ENCODE measurements at places on chromosomes 1 and 21.
A peak's percentile ranks its signal among the peaks of the same experiment; 100 is the strongest.

GRCh38 chr21:39148975-39149374, 34.3 kb downstream of the PSMG1 start:
- DNase-seq, result no peak

- DNase-seq, result no peak
Measured at GRCh38 chr1:237126180-237126579, 84.2 kb downstream of the RYR2 start.

DNA sequence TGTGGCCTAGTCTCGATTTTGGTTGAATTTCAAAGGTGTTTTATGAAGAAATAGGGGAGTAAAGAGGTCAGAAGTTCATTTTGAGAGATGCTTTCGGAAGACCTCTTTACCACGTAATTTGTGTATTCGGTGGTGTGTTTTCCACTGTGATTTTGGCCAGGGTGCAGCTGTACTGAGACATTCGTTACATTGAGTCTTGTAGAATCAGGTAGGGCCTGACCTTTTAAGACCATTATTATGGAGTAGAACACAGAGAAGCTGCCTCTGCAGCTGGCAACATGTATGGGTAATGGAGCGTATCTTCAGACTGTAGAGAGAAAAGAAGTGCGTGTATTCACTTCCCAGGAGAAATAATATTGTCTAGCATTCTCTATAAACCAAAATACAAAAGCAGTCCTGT, 326.5 kb downstream of the PDE4B start:
- no peak for DNase-seq

GRCh38 chr1:150995896-150996295, 10.8 kb downstream of the MINDY1 start:
- no peak for DNase-seq

- peak; percentile 59 for DNase-seq
Measured at GRCh38 chr1:150567717-150568593, 11.5 kb downstream of the MCL1 start.

- DNase-seq, result no peak
Measured at GRCh38 chr1:232483826-232484225, 146.1 kb downstream of the SIPA1L2 start.

- DNase-seq, result peak; percentile 52
Measured at GRCh38 chr1:202811296-202812175, 782 bp downstream of the PCAT6 start.

DNA sequence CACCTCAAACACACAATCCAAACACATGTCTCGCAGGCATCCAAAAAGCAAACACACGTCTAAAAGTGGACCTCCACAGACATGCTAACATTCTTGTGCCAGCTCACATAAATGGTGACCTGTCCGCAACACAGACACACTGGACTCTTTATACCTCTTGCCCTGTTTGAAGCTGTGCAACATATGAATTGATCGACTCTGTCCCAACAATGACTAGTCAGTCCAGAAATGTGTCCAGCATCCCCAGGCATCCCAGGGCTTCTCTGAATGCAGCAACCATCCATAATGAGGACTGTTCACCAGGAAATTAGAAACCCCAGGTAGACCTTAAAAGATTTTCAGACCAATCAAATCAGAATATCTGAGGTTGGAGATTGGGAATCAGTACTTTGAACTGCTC, 3.2 kb downstream of the DDR2 start:
- no peak for DNase-seq

DNA sequence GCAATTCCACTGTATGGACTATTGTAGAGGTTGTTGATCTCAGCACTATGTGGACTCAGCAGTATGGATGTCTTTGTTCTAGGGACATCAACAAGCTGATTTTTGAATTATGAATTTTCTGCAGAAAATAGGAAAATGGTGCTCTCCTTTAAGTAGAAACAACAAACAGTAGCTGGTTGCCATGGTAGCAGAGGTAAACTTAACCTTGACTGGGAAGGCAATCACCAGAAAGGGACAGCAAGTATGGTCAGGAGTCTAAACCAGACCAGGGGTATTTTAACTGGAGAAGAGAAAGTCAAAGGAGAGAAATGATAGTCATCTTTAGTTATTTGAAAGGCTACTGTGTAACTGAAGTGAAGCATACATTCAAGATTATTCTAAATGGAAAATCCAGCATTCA, 22.3 kb downstream of the WLS start:
- no peak for DNase-seq

DNA sequence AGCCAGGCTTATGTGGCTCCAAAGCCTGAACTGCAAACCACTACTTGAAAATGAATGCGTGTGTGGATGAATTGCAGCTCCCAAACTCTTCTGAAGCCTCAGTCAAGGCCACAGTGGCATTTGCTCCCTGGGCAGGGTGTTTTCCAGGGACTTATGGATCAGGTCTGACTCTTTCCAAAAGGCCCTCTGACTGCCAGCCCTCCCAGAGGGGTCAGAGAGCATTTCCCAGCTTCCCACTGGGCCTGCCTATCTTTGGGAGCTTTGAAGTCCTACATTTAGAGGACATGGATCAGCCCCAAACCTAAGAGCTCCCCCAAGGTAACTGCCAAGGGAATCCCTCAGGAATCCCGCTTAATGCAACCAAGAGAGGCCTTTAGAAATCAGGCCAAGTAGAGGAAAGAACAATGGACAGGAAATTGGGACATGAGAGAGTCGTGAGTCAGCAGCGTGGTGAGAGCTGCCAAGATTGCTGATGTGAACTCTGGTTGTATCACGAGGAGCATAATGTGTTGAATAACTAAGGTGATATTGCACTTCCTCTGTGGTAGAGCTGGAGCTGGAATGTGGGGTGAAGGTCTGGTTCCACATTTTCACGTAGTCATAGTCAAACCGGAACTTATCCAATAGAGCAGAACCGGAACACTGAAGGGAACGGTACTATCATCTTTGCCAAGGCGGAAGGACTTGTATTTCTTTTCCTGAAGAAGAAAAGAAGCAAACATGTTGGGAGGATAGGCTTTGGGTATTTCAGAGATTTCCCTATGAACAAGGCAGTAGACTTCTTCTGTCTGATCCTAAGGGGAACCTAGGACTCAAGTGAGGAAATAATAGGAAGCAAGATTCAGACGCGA, 99.4 kb upstream of the JUN start:
- DNase-seq, result no peak

- no peak for DNase-seq
Measured at GRCh38 chr1:9665193-9665592, 13.7 kb downstream of the PIK3CD start.

GRCh38 chr21:14672466-14672865, 126.4 kb upstream of the SAMSN1 start:
- DNase-seq, result no peak

- no peak for DNase-seq
Measured at GRCh38 chr1:239655023-239655422, 268.7 kb downstream of the CHRM3 start.

- DNase-seq, result no peak
Measured at GRCh38 chr1:44283524-44284173, 70.4 kb downstream of the DMAP1 start.

- no peak for DNase-seq
Measured at GRCh38 chr1:37175666-37176215, 141.4 kb upstream of the GRIK3 start.

DNA sequence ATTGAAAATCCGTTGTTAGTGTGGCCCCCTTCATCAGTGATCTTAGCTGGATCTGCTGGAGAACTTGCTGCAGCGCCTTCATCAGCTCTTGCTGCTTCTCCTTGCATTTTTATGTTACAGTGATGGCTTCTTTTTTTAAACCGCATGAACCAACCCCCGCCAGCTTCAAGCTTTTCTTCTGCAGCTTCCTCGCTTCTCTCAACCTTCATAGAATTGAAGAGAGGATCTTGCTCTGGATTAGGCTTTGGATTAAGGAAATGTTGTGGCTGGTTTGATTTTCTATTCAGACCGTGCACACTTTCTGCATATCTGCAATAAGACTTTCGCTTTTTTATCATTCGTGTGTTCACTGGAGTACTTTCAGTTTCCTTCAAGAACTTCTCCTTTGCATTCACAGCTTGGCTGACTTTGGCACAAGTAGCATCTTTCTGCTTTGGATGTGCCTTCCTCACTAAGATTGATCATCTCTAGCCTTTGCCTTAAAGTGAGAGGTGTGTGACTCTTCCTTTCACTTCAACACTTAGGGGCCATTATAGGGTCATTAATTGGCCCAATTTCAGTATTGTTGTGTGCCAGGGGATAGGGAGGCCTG, 13.1 kb downstream of the RNF187 start:
- no peak for DNase-seq

GRCh38 chr1:43887748-43888147, 45.9 kb upstream of the ARTN start:
- DNase-seq, result no peak

GRCh38 chr1:208850442-208850841, 606.3 kb upstream of the PLXNA2 start:
- no peak for DNase-seq

- DNase-seq, result no peak
Measured at GRCh38 chr1:40092241-40092640, 4.8 kb downstream of the PPT1 start.

DNA sequence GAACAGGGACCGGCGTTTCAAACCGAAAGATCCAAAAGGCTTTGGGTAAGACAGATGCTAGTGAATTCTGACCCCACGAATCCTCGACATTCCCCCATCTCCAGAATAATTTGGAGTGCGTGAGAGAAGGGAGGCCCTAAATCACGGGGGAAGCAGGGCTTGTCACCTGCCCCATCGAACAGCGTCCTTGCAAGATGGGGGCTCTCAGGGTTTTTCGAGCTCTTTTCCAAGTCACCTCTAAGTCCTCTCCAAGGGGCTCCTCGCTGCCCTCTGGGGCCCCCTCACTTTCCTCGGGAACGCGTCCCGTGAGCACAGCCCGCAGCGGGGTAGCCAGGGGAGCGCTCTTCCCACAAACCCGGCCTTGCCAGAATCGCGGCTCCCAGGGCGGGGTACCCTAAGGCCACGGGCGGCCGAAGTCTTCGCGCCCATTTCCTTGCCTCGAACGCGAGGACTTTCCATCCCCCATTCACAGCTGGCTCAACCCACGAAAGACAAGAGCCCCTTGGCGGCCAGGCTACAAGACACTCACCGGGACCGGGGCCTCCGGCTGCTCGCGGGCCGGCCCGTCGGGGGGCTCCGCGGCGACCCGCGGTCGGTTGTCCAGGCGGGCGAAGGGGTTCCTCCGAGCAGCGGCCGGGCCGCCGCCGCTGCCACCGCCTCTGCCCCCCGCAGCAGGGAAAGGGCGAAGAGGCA, 546 bp downstream of the DONSON start:
- peak; percentile 29 for DNase-seq

GRCh38 chr1:146032631-146033219, 11.2 kb upstream of the HJV start:
- DNase-seq, result no peak

- DNase-seq, result no peak
Measured at GRCh38 chr1:37038227-37039093, 4.1 kb upstream of the GRIK3 start.

GRCh38 chr1:2345297-2346075, 45.9 kb downstream of the MORN1 start:
- no peak for DNase-seq

DNA sequence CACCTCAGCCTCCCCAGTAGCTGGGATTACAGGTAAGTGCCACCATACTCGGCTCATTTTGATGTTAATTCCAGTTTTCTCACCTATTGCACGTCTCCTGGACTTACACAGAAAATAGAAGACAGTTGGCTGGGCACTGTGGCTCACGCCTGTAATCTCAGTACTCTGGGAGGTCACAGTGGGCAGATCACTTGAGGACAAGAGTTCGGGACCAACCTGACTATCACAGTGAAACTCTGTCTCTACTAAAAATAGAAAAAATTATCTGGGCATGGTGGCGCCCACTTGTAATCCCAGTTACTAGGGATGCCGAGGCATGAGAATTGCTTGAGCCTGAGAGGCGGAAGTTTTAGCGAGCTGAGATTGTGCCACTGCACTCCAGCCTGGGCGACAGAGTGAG, 44.1 kb downstream of the DYRK1A start:
- no peak for DNase-seq

DNA sequence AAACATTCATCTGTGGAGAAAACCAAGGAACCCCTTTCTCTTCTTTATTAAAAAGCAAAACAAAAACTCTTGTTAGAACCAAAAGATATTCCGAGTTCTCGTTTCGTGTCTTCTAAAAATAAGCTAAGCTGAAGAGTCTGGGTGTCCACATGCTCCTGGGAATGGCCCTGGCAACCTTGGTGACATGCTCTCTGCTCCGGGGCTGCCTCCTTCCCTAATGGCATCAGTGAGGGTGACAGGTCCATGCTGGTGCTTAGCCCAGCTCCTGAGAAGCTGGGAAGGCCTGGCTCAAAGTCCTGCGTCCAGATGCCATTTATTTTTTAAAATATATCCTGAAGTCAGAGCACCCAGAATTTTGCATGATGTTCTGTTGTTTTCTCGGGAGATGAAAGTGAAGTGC, 24.6 kb upstream of the TRAPPC10 start:
- no peak for DNase-seq

- DNase-seq, result no peak
Measured at GRCh38 chr1:182169203-182169602, 107.7 kb upstream of the ZNF648 start.

- DNase-seq, result no peak
Measured at GRCh38 chr1:199791495-199791894, 236.0 kb upstream of the NR5A2 start.

DNA sequence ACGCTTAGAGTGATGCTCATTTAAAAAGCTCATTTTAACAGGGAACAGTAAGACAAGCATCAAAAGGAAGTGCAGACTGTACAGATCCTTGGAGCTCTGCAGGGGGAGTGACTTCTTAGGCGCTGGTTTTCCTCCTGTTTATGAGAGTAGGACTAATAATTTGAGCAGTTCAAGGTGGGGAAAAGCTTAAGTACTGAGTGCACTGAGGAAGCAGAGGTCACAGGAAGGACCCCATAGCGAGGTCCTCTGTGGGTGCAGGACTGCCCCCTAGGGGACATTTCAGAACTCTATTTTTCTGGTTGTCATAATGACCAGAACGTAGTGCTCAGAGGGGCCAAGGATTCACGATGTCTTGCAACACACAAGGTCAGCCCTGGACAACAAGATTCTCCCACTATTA, 112.1 kb downstream of the HLCS start:
- no peak for DNase-seq

DNA sequence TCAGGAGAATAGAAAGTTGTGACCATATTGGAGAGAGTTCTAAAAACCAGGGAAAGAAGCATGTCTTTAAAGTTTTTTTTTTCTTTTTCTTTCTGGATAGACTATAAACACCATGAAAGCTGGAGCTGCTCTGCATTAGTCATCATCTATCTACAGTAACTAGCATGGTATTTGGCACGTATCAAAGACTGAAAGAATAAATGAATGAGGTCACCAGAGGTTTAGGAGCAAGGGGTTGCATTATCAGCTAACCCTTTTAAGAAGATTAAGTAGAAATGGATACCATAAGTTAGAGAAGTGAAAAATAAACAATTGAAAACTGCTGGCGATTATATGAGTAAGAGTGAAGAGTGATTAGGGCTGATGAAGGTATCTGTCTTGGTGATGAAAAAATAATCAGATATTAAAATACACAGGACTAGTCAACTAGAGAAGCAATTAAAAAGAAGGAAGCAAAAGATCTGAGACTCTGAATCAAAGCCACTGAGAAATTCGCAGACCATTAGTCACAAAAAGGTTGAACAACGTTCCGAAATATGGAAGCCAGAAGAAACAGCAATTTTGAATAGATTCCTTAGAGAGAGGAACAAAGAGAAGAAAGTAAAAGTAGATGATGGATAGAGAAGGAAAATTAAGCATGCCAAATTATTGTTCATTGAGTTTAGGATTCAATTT, 536.4 kb downstream of the DPYD start:
- no peak for DNase-seq
